ENCODE measurements at places on chromosomes 4 and X. TPM values are rescaled to one million over a fixed set of nuclear protein-coding genes. Genes with fewer than 3 reads are reported as not detected.

DNA sequence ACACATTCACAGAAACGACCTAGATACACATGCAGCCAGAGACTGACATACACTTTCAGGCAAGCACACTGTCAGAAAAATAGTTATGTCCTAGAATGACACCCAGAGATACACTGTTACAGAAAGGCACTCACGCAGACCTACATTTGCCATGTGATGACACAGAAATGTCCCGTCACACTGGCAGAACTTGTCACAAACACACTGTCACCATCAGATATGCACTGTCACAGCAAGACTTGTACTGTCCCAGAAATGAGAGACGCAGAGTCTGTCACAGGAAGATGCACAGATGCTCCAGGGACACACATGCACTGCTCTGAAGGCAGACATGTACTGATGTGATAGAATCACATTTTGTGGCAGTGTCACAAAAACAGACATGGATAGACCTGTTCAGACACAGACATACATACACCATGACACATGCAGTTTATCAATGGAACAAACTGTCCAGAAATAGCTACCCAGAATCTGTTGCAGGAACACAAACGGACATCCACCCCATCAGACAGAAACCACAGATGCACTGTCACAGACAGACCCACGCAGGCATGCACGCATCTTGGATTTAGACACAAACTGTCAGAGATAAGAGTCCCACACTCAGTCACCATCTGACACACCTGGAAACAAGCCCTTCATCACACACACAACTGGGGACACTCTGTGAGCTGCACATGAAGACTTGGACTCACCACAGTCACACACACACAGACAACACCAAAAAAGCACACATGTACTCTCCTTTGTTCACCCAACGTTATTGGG, 1.3 kb upstream of the PIM2 start:
- no peak for DNase-seq

- DNase-seq, result peak; percentile 33
Measured at GRCh38 chr4:21476757-21477156, 471.8 kb downstream of the KCNIP4 start.

DNA sequence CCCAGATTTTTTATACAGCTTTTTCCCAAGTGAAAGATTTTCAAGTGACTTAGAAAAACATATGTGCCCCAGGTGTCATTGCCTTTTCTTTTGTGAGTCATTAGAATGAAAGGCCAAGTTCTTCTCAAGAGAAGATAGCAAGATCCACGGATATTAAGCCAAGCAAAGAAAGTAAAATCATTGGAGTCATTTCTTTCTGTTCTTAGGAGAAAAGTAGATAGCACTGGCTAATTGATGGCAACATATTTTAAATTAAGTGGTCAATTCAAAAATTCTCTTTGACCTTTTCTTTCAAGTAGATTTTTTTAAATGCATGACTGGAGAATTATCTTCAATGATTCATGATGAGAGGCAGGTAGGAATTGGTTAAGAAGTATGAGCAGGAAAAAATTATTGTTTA, 94.4 kb downstream of the HHIP start:
- no peak for DNase-seq

DNA sequence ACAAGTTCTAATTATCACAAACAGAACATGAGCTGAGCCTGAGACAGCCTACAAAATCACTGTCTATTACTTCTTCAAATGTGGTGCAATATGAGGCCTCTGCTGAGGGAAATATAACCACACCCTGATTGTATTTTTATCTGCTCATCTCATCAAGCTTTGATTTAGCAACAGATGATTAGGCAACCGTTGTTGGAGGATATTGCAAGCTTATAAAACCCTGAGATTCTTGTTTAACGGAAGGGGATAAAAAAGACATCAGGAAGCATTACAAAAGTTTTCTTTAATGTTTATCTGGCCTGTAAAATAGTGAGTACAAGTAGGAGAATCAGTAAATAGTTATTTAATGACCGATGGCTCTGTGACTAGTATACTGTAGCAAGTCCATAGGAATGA, 108.5 kb downstream of the ZNF330 start:
- DNase-seq, result no peak

DNA sequence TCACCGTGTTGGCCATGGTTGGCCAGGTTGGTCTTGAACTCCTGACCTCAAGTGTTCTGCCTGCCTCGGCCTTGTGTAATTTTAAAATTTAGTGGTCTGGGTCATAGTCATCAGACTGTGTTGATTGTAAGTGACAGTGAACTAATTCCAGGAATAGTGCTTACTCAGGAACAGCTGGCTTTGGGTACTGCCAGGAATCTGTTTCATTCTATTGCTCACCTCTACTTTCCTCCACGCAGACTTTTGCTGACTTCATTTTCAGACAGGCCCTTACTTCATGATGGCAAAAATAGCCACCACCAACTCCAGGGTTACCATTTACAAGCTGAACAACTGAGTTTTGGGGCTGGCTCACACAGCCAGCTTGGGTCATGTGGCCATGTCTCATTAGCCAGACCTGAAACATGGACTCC, 54.6 kb downstream of the FNIP2 start:
- DNase-seq, result no peak

DNA sequence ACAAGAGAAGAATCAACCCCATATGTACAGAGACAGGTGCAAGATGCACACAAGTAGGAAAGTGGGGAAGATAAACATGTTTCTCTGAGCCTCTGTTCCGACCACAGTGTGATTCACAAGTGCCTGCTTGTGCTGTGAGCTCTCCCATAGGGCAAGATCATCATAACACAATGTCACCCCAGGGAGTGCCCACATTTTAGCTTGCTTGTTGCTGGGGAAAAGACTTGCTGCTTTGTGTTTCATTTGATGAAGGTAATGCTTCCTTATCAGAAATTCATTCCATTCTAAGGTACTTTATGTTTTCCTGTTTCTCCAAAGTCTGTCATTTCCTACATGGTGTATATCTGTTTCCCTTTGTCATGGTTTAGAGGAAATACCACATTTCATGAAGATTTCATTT, 304.5 kb upstream of the DIPK2B start:
- no peak for DNase-seq

- DNase-seq, result no peak
Measured at GRCh38 chr4:177225605-177226004, 84.1 kb upstream of the NEIL3 start.

- DNase-seq, result no peak
Measured at GRCh38 chr4:166121897-166122296, 248.9 kb downstream of the TLL1 start.

- DNase-seq, result no peak
Measured at GRCh38 chrX:137479386-137479785, 86.5 kb upstream of the ZIC3 start.

DNA sequence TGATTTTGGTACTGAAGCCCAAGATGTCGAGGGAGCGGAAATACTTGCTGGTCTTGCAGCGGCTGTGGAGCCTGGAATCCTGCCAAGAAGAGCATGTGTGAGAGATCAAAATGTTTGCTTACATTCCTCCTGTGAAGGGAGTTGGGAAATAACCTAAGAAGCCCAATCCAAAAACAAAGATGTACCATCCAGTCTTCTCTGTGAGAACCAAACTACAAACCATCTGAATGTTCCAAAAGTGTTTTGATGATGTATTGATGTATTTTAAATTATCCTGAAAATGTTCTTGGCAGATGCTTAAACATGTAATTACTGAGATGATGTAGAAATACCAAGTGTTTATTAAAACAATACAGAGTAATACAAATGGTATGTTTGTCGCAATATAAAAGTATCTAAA, 10.1 kb upstream of the ADH1A start:
- DNase-seq, result no peak

CAPN6 gene
- 0.82 TPM for total RNA-seq

NDNF gene
- total RNA-seq, result 23.9 TPM

DRP2 gene
- total RNA-seq, result 2.9 TPM

SLC26A1 gene
- 0.84 TPM for total RNA-seq

OTC gene
- not detected for total RNA-seq

MAD2L1 gene
- total RNA-seq, result 94.5 TPM

ZNF141 gene
- 36.3 TPM for total RNA-seq

SSR4 gene
- 183 TPM for total RNA-seq

Data from neural crest cell (in vitro differentiated cells).